NCI-H345 (cell line): ENCODE measurements at places on chromosomes 7 and 10.

GRCh38 chr7:142872106-142872675 is 13.4 kb downstream of the TRPV6 start:
- no peak for DNase-seq

DNA sequence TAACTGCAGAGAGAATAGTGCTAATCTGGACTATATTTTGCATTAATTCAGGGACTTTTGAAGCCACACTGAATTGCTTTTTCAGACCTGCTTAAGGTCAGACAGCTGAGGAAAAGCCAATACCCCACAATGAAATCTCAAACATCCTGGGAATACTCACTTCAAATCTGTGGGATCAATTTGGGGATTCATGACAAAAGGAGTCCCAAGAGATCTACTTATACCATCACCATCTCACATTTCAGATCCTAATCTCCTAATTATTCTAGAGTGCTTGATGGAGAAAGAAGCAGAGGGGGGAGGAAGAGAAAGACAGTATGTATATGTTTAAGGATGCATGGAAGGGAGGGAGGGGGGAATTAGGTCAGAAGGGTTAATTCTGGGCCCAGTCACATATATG is 202.2 kb downstream of the CACNA2D1 start:
- no peak for DNase-seq

DNA sequence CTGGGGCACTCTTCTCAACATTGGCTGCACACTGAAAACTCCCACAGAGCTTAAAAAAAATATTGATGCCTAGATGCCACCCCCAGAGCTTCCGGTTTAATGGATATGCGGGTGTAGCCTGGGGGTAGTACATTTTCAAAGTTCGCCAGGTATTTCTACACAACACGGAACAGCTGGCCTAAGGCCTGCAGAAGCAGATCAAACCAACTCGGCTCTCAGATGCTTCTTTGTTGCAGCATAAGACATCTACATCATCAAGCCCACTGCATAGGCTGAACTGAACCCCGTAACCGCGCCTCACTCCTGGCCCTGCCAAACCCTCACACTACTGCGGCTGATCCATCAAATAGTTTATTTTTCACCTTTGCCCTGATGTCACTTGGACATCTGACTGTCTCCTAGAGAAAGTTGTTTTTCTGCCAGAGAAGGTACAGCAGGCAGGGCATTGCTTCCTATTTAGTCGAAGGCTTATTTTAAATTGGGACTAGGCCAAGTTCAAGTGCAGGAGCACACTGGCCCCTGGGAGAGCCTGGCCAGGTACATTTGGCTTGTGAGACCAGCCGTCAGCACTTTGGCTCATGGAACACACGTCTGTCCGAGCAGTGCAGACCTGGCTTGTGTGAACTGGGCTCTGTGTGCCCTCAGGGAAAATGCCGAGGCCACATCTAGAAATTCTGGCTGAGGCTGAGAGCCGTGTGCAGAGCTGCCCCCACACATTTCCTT is 113.3 kb downstream of the TACC2 start:
- no peak for DNase-seq

DNA sequence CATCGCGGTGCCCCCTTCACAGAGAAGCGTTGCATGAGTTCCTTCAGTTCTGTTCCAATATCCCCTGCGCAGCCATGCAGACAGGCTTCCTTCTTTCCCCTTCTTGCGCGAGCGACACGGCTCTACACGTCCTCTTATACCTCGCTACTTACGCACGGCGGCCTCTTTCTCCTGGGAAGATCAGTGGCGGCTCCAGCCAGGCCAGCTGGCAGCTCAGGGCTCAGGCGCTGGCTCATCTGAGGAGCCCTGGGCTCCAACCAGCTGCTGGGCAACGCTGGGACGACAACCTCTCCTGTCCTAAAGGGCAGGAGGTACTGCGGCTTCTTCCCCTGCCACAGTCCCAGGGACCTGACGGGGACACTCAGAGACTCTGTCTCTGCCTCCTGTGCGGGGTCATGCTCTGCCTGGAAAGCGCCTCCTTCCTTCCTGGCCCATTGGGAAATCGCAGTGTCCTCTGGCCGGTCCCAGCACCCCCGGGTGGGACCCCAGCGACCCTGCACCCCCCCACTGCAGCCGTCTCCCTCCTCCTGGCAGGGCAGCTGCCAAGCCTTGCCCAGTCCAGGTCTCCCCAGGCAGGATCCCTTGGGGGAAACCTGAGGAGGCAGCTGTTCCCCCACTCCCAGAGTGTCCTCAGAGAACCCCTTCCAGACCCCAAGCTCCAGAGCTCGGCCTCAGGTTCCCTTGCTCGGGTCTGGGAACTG is 5.0 kb upstream of the FAM20C start:
- no peak for DNase-seq

GRCh38 chr10:78260141-78260540 is 226.5 kb downstream of the RPS24 start:
- no peak for DNase-seq

DNA sequence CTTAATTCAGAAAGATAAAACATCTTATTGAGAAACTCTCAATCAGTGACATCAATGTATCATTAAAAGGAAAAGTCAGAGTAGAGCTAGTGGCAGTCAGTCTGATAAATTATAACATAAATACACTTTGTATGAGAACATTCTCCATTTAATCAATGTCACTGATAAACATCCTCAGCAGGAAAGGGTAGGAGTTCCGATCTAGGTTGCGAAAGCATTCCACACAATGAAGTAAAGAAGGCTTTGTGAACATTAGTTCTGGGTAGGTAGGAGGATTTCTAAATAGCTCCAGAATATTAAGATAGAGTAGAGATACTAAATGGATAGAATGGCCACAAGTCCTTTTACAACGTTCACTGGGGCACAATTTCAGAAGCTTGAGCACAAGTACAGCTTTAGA is 179.7 kb upstream of the MALRD1 start:
- no peak for DNase-seq

DNA sequence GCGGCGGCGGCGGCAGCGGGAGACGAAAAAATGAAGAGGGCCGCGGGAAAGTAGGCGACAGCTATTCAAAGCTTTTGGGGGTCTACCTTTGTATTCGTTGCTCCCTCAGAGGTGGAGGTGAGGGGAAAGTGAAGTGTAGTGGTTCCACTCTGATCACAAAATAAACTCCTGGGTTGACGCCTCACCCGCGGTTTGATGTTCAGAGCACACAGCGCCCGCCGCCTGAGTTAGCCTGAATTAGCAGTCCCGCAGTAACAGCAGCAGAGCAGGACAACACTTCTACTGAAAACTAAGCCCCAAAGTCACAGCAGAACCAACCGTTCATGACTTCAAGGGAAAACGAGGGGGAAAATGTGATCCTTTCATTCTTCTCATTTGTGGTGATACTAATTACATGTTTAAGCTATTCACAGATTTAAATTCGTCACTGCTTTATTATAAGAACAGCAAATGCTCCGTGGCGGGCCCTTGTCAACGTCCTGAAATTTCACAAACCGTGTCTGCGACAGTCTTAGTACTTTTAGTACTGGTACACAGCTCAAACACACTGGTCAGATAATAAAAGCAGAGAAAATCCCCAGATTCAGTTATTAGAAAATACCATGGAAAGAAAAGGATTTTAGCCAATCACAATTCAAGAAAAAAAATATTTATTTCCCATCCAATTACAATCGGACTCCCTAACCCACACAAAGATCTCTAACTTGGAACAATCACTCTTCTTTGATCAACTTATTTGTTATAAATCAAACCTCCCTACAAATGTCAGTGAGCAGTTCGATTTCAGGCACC is 563 bp upstream of the JMJD1C start:
- peak; percentile 64 for DNase-seq

GRCh38 chr7:1637155-1637554 is 32.9 kb upstream of the ELFN1 start:
- no peak for DNase-seq

DNA sequence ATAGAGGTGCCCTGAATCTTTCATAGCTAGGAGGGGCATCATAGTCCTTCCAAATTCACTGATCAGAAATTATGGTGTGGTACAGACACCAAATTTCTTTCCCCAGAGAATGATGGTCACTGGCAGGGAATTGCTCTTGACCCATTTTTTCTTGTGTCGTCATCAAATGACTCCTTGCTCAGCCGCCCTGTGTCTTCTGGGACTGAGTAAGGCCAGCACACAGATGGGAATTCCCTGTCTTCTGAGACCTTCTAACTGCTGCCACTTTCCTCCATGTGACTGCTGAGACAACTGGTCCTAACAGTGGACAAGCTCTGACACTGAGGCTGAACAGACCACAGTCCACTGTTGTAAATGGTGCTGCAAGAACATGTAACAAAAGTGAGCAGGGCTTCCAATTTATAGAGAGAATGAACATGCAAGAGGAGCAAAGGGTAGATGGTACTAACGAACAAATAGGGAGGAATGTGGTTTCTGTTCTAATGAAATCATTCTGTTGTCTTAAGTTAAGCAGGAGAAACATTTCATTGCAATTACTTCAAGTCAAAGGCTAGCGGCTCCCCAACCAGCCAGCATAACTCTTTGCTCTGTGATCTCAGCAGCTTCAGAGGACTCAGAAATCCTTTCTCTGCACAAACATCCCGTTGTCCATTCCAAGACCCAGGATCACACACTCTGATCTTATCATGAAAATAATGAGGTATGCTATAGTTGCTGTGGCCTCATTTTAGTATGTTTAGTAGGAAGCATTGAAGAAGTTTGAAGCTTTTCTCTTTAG is 235.9 kb upstream of the PRSS1 start:
- DNase-seq = no peak

DNA sequence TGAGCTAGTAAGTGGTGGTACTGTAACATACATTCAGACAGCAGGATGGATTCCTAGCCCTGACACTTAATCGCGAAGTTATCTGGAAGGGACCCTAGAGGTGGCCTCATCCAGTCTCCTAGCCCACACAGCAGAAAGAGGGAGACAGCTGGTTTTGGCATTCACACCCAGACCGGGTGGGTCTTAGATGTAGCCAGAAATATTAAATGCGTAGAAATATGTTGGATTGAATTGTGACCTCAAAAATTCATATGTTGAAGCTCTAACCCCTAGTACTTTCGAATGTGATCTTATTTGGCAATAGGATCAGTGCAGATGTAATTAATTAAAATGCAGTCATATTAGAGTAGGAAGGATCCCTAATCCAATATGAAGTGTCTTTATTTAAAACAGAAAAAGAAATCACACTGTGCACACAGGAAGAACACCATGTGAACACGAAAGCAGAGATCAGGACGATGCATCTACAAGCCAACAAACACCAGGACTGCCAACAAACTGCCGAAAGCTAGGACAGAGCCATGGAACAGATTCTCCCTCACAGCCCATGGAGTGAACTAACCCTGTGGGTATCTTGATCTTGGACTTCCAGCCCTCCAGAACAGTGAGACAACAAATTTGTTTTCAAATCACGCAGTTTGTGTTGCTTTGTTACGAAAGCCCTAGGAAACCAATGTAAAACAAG is 2.9 kb upstream of the XPNPEP1 start:
- DNase-seq = no peak

GRCh38 chr10:132050191-132050590 is 15.6 kb upstream of the JAKMIP3 start:
- DNase-seq = no peak

GRCh38 chr10:56063642-56064041 is 297.4 kb downstream of the ZWINT start:
- DNase-seq = no peak

DNA sequence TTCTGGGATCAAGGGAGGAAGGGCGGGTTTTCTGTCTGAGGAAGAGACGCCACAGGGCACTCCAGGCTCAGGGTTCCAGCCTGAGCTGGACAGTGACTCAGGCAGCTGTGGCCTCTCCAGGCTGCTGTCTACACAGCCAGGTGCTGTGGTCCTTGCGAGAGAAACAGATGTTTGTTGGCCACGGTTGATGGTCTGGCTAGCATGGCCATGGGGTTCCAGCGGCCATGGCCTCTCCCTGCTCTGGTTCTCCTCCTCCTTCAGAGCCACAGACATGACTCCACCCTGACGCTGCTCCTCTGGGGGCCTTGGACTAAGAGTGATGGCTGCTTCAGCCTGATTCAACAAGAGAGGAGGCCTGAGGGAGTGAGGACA is 75.9 kb downstream of the AFAP1L2 start:
- no peak for DNase-seq

DNA sequence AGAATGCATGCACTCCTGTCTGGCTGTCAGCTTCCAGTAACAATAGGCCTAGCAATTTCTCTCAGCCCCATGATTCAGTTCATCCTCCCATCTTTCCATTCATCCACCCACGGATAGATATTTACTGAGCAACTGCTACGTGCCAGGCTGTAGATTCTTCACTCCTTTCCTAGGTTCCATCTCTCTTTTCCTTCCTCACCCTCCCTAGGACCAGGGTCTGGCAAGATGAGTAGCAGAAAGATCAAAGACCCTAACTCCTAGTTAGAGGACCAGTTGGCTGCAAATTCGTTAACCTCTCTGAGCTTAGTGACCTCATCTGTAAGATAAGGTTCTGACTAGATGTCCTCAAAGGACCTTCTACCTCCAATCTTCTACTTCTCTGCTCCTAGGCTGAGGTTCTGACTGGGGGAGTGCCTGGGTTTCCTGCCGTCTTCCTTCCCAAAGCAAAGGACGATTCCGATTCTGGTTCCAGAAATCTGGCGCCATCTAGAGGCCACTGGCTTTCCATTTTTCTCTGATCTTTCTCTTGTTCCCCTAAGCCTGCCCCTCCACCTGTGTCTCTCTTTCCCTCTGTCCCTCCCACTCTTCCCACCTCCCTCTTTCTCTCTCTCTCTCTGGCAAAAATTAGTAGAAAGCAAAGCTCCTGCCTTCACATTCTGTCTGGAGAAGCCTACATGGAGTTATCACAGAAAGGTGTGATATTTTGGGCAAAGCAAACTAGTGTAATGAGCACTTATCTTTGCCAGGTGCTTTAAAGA is 26.2 kb downstream of the TBATA start:
- DNase-seq = peak; percentile 73

DNA sequence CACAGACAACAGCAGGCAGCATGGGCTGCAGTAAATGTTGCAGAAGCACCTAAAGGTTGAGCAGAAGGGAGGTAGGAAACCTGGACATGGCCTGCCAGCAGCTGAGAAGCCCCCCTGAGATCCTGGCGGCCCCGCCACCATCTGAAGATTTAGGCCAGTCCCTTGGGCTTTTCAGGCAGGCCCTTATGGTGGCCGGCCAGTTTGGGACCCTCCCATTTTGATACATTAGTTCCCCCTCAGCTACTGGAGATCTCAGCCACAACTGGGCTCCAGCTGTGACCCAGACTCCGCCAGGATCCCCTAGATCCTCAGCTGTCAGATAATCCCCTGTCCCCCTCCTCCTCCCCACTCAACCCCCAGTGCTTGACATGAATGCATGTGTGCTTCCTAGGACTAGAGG is 34.4 kb downstream of the ZNF783 start:
- DNase-seq = no peak
